ENCODE measurements at places on chromosomes 3 and 15. TPM values are rescaled to one million over a fixed set of nuclear protein-coding genes. Genes with fewer than 3 reads are reported as not detected.

DNA sequence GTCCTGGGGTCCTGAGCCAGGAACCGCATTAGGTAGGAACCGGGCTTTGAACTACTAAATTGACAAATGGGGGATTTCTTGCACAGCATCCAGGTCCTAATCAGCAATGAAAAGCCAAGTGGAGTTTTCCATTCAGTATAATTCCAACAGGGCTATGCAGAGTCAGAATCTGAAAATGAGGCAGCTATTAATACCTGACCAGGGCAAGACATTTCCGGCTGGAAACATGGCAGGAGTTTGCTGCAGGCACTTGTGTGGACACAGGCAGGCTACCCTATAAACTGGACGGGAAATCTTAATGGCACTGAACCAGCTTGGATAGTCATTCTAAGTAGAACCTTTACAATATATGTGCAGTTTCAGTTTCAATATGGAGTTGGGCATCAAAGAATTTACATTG, 553.1 kb downstream of the FGF12 start:
- no peak for DNase-seq

GRCh38 chr15:49624056-49624455, 3.2 kb downstream of the DTWD1 start:
- DNase-seq, result no peak

DNA sequence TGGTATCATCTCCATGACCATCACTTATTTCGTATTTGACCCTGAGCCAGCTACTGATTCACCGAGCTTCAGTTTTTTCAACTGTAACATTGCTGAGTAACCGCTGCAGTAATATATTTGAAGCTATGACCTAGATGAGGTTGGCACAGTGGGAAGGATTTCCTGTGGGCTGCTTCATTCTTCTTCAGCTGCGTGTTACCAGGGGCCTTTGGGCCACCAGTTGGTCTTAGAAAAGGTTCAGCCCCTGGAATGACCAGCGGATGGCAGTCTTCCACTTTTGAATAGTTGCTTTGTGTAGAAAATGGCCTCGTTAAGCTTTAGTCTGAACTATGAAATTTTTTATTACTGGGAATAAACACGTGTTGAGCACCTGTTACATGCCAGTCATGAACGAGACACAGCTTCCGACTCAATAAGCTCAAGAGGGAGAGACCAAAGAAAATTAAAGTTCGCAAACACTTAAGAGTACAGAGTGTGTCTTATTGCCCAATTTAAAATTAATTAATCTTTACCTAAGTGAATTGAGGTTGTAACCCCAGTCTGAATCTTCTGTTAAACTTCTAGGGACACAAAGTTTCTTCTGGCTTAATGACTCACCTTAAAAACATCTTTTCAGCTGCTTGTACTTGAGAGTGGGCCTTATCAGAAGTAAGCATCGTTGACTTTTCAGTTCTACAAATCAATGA, 57.6 kb upstream of the NR2E3 start:
- DNase-seq, result peak; percentile 30

- DNase-seq, result no peak
These were observed 50.4 kb upstream of the LIMD1 start for GRCh38 chr3:45544024-45544716.

- DNase-seq, result no peak
These were observed 20.9 kb downstream of the PGBD4 start for GRCh38 chr15:34122771-34123183.

DNA sequence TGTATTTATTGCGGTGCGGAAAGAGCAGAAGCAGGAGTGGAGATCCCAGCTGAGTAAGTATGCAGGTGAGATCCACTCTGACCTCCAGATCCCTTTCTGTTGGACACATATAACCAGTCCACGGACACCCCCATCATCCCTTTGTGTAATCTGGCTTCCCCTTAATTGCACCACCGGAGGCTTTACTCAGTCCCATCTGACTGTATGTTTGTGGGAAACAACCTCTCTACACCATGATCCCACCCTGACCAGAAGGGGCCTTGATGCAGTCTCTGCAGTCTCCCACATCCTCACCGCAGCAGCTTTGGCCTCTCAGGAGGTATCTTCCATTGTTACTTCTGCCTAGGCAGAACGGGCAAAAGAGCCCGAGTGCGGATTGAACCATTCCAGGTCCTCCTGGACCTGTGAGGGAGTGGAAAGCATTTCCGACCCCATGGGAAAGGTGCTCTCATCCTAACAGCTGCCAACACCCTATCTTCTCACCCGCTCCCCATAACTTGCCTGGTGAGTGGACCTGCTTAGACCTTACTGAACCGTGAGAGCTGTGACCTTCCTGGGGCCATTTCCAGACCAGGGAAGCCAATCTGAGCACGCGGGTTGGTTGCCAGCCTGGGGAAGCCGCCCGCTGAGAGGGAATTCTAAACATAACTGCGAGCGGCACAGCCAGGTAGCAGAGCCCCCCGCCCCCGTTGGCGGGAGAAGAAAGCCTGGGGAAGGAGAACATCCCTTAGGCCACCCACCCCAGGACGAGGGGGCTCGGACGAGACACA, 1.1 kb downstream of the SLCO2A1 start:
- DNase-seq, result no peak

- DNase-seq, result no peak
These were observed 70.8 kb upstream of the MFGE8 start for GRCh38 chr15:88983861-88984429.

GRCh38 chr3:89560568-89560967, 453.1 kb downstream of the EPHA3 start:
- DNase-seq, result no peak

- no peak for DNase-seq
These were observed 14.6 kb downstream of the IVD start for GRCh38 chr15:40420071-40420713.

- DNase-seq, result no peak
These were observed 6.6 kb downstream of the PRKCD start for GRCh38 chr3:53167418-53168174.

CHAC1 gene
- 1.1 TPM for polyA plus RNA-seq

DNA sequence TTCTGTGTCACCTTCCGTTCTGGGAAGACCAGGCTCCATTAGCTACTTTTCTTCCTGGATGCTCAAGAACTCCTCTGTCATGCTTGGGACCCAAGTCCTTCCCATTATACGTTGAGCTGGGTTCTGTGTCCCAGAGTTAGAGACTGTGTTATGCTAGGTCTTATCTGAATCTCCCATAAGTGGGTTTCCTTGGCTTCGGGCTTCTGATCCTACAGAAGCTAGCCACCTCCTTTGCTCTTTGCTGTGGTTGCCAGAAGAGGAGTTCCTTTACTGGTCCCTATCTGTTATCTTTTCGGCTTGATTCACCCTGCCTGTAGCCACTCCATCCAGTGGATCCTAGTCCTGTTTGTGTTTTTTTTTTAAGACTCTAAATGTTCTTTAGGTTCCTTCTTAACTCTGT, 38.0 kb downstream of the TYRO3 start:
- no peak for DNase-seq

- DNase-seq, result no peak
These were observed 121.4 kb upstream of the MEIS2 start for GRCh38 chr15:37221671-37222145.

DNA sequence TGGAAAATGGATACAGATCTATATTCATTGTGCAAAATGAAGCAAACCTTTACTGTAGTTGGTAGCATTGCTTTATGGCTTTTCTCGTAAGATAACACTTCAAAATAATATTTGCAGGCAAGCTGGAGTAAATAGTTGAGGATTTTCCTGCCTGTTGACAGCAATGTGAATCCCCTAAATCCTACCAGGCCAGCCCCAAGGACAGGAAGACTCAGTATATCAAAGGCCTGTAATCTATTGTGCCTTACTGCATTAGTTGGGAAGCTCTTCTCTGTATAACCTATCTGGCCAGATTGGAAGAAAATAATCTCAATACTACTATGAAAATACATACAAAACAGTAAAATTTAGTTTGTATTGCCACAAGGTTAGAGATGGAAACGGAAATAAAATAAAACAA, 4.6 kb upstream of the GMNC start:
- no peak for DNase-seq

GRCh38 chr15:38072348-38073177, 138.1 kb downstream of the TMCO5A start:
- DNase-seq, result peak; percentile 80

DNA sequence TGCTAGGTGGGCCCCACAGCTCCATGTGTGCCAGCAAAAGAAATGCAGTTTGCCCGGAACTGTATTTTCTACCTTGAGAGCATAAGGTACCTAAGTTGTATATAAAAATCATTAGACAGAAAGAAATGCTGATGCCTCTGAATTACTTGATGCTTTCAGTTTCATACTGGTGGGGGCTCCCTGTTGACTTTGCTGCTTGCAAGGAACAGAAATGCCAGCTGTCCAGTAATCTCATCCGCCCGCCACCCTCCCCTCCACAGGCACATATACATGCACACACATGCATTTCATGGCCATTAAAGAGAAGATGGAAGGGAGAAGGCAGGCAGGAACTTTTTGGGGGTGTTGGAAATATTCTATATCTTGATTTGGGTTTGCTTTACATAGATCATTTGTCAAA, 38.4 kb downstream of the LIMD1 start:
- DNase-seq, result no peak

ACTRT3 gene
- 2.2 TPM for polyA plus RNA-seq

GRCh38 chr3:144107923-144108322, 136.3 kb downstream of the DIPK2A start:
- DNase-seq, result no peak

GRCh38 chr15:69388260-69388705, 25.9 kb upstream of the KIF23 start:
- no peak for DNase-seq

GRCh38 chr3:52253314-52254304, 8.1 kb downstream of the PPM1M start:
- no peak for DNase-seq

GRCh38 chr15:63492541-63493077, 11.8 kb upstream of the USP3 start:
- DNase-seq, result no peak

DNA sequence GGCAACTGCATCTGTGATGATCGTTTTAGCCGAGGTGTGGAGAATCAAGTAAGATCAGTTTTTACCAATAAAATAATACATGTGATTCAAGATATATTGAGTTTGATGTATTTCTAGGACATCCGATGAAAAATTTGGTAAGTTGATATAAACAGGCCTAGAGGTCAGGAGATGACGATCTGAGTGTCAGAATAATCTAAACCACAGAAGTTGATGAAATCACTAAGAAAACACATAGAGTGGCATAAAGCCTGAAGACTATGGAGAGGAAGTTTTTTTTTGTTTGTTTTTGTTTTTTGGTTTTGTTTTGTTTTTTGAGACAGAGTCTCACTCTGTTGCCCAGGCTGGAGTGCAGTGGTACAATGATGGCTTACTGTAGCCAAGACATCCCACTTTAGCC, 235.3 kb downstream of the RBMS3 start:
- no peak for DNase-seq

REC114 gene
- polyA plus RNA-seq, result not detected

KNG1 gene
- 4.1 TPM for polyA plus RNA-seq

SPTBN5 gene
- 1.4 TPM for polyA plus RNA-seq

DNA sequence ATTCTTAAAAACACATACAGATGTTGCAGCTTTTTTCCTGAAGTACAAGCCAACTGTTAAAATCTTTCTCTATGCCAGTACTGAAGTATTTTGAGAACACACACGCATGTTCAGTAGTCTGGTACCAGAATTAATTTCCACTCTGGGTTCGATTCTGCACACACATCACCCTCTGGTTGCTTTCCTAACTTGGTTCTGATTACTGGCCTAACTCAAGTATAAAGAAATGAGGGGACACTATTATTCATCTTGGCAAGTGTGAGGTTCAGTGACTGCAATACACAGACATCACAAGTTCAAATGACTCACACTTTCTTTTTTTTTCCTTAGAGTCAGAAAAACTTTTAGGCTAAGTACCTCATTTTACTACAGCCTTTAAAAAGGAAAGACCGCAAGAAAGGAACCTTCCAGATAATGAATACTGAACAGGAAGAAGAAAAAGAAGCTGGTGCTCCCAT, 37.4 kb upstream of the LDHAL6B start:
- DNase-seq, result no peak

DNA sequence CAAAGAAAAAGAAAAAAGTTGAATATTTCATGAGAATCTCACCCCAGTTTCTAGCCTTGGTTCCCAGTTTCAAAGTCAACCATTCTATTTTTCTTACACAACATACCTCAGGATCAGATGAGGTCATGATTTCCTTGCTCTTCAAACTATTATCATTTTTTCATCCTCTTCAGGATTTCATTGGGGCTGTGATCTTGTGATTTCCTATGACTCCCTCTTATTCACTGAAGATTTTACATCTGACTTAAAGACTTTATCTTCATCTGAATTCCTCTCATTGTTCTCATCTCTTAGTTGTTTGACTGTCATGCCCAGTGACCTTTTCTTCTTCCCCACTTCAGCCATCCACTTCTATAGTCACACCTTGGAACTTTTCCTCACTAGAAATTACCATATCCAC, 3.1 kb upstream of the C3orf33 start:
- no peak for DNase-seq

FAM107A gene
- 1.4 TPM for polyA plus RNA-seq

DNA sequence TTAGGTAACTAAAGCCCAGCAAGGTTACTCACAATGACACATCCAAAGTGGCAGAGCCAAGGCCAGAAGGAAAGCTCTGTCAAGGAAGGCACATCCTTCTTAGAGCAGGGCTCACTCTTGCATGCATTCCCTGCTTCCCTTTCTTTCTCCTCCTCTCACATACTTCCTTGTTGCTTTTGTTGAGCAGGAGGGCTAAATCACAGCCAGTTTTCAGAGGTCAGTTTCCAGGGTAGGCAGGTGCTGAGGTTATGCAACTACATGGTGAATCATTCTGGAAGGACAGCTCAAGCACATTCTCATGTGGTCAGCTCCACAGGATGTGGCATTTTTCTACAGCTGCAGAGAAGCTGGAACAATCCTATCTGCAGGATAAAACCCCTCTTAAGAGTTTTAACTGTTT, 275.6 kb downstream of the ZNF621 start:
- DNase-seq, result no peak

GRCh38 chr3:147574621-147575020, 165.5 kb downstream of the ZIC1 start:
- no peak for DNase-seq

DNA sequence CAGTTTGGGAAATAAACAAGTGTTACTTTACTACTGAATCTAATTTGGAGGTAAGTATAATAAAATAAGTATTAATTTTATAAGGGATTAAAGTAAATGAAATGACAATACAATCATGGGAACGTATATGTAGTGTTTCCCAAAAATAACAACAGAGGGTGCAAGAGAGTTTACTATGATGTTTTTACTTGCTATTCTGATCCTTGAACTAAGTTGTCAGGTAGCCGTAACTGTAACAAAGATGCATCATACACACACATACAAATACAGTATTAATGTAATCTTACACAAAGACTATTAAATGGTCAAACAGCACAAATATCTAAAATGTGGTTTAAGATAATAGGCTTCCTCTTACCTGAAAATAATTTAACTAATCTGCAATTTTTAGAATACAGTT, 311.4 kb downstream of the TBC1D5 start:
- no peak for DNase-seq

DNA sequence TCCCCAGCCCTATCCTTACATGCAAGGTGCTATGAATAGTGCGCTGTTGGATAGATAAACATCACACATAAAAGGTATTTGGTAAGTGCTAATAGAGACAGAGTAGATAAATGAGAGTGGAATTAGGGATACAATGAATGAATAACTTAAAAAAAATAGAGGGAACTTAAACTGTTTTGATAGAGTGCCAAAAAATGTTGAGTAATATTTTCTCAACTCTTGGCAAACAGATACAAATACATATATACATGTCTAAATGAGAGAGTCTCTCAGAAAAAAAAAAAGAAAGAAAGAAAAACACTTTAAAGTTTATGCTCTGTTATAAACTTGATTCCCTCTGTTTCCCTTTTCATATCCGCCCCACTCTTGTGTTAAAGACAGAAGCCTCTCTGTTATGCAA, 667.4 kb downstream of the ROBO2 start:
- peak; percentile 53 for DNase-seq

GRCh38 chr3:55296791-55297190, 190.3 kb downstream of the WNT5A start:
- no peak for DNase-seq
